ENCODE measurements at places on chromosomes 6 and 20.
A peak's percentile ranks its signal among the peaks of the same experiment; 100 is the strongest.

DNA sequence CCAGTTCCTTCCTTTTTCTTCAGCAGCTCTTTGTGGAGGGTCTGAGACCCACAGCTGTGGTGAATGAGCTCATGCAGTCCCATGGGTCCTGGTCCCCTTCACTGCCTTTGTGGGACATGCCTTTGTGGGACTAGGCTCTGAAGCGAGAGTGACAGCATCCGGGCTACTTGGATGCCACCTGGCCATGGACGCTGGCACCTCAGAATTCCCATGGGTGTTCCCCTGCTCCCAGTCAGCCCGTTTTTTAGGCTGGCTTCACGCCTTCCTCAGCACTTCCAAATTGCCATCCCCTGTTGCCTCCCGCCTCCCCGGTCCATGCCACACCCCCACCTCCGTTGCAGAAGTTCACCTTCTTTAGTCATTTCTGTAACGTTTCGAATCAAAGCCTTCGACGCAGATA, 45.1 kb downstream of the RAMACL start:
- DNase-seq, result no peak

DNA sequence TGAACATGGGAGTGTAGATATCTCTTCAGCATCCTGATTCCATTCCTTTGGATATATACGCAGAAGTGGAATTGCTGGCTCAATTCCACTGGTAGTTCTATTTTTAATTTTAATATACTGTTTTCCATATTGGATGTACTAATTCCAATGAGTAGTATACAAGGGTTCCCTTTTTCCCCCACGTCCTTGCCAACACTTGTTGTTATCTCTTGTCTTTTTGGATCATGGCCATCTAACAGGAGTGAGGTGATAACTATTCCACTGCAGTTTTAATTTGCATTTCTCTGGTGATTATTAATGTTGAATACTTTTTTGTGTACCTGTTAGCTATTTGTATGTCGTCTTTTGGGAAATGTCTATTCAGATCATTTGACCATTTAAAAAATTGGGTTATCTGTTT, 91.5 kb downstream of the ZFAND3 start:
- DNase-seq, result no peak

- DNase-seq, result no peak
These were observed 340.2 kb downstream of the ARHGAP18 start for GRCh38 chr6:129369737-129370136.

DNA sequence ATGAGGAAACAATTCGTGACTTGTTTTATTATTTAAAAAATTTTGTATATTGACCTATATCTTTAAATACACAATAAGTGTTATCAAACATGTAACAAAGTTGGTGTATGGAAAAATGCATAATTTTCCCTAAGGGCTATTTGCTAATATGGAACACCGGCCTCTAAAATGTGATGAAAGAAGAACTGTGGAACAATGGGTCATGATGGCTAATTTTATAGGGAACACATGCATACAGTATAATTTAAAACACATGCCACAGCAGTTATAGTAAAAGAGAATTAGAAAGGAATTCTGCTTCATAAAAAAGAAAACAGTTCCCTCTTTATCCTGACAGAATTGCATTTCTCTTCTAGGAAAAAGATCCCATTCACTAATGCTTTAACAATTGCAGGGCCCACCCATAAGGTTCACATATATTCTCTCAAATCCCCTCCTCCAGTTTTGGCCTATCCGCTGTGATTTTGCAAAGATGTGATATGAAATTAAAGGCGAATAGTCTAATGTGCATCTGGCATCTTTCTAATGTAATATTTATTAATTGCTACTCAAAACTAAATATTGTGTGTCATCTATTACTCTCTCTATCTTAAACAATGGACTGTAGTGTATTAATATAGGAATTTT, 628.1 kb upstream of the CITED2 start:
- DNase-seq, result no peak

GRCh38 chr6:125841356-125842090, 50.8 kb downstream of the NCOA7 start:
- no peak for DNase-seq

GRCh38 chr6:61886608-61887259, 399.3 kb downstream of the KHDRBS2 start:
- no peak for DNase-seq

- DNase-seq, result peak; percentile 89
These were observed at the start of gene PLCB1 for GRCh38 chr20:8131598-8132483. PLCB1 (plus strand) TSS chr20:8132266; CDS start chr20:8132652, 386 bp downstream.

- no peak for DNase-seq
These were observed 85.4 kb downstream of the CBFA2T2 start for GRCh38 chr20:33575282-33575681.

DNA sequence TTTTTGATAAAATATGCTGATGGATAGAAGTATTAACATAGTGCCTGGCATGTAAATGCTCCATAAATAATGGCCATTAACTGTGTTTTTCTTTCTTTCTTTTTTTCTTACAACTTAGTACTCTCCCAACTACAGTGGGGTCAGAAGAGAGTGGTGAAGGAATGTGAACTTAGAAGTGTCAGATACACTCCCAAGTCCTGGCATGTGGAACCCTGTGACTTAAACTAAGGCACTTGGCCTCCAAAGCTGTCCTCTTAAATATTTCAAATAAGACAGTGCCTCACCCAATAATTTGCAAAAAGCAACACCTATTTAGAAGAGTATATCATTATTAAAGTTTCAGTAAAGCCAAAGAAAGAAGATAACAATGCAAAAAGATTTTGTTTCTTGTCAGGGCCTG, 129.1 kb upstream of the NUP153 start:
- DNase-seq, result no peak

DNA sequence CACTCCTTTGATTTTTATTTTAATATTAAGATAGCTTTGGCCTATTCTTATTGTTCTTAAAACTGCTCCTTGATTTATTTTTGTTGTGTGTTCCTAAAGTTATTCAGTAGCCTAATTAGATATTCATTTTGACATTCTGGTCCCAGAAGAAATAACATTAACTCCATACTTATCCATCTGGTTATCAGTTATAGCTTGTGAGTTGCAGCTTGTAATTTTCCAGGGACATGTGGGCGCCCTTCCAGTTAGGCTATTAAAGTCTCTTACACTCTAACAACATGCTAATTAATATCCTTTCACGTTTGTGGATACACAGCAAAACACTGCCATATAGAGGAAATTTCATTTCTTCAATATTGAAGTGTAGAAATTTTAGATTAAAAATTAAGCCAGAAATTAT, 987.5 kb downstream of the HACE1 start:
- DNase-seq, result no peak

- no peak for DNase-seq
These were observed 142.3 kb upstream of the TENT5A start for GRCh38 chr6:81894788-81895271.

DNA sequence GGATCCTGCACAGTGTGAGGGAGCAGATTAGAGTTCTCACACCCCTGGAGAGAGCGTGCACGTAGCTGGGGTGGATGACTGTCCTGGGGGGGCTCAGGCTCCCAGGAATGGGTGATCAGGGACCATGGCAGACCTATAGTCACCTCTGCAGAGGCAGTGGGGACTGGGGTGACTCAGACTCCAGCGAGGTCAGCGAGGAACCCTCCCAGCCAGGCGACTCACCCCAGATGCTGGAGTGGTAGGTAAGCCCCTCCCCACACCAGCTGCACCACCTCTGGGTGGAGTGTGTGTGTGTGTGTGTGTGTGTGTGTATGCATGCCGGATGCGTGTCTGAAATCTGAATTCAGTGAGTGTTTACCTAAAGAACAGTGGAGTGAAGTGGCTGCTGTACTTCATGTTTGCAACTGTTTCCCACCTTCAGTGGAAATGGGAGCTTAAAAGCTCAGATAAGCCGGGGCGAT, 17.4 kb upstream of the GTSF1L start:
- no peak for DNase-seq

DNA sequence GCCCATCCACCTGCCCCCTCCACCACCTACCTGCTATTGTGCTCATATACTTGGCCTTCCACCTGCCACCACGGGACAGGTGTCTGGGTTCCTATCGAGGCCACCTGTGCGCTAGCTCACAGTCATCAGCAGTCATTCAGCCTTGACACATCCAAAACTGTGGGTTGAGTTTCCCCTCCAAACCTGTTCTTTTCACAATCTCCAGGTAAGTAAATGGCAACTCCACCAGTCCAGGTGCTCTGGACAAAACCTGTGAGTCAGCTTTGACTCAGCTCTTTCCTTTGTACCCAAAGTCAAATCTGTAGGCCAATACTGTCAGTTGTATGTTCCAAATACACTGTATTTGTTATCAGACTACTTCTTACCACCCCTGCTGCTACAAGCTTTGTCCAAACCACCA, 52.6 kb downstream of the SPTLC3 start:
- no peak for DNase-seq

GRCh38 chr6:74879234-74879633, 326.6 kb downstream of the COL12A1 start:
- DNase-seq, result no peak

GRCh38 chr6:42450477-42451332, 1.0 kb downstream of the TRERF1 start:
- DNase-seq, result no peak

- DNase-seq, result no peak
These were observed 84.5 kb downstream of the PLCB1 start for GRCh38 chr20:8216375-8217200.

- DNase-seq, result no peak
These were observed 53.6 kb downstream of the CDC40 start for GRCh38 chr6:110233770-110234374.

DNA sequence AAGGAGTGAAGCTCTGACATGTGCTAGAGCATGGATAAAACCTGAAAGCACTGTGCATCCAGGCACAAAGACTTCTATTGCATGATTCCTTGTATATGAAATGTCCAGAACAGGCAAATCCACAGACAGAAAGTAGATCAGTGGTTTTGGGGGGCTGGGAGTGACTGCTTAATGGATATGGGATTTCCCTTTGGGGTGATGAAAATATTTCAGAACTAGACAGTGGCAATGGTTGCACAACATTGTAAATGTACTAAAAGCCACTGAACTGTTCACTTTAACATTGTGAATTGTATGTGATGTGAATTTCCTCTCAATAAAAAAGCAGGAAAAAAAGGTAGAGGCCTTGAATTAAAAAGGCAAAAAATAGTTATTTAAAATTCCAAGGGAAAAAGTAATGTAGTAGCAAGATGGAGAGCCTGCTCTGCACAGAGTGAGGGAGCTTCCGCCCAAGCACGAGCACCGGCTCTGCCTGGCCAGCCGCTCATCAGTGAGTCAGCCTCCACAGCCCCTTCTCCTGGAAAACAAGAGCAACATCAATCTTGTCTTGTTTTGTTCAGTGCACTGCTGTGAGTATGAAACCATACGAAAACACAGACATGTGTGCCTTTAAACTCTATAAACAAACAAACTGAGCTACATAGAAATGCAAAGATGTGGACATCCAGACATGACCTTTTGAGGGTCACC, 74.6 kb upstream of the THBS2 start:
- no peak for DNase-seq

GRCh38 chr20:12970372-12970821, 38.4 kb upstream of the SPTLC3 start:
- DNase-seq, result peak; percentile 57

DNA sequence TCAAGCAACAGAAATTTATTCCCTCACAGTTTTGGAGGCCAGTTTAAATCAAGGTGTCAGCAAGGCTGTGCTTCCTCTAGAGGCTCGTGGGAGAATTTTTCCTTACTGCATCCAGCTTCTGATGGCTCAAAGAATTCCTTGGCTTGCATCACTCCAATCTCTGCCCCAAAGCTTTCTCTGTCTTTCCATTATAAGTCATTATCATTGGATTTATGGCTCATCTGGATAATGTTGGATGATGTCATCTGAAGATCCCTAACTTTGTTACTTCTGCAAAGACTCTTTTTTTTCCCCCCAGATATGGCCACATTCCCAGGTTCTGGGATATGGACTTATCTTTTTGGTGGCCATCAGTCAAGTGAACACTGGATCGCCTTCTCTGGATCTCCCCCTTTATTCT, 146.3 kb upstream of the B3GAT2 start:
- DNase-seq, result no peak

- no peak for DNase-seq
These were observed 197.6 kb upstream of the ARID1B start for GRCh38 chr6:156579564-156579963.

DNA sequence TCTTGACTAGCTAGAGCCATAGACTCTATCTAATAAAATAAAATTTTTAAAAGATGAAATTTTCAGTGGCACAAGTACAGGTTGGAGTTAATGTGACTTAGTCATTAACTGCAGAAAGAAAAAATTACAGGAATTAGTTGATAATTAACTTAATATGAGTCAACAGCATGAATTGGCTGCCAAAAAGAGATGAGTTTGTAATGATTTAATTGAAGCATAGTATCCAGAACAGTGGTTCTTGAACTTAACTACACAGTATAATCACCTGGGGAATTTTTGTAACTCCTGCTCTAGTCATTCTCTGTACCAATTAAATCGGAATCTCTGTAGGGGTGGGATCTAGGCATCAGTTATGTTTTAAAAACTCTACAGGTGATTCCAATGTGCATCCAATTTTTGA, 46.3 kb upstream of the HMGN3 start:
- DNase-seq, result no peak

DNA sequence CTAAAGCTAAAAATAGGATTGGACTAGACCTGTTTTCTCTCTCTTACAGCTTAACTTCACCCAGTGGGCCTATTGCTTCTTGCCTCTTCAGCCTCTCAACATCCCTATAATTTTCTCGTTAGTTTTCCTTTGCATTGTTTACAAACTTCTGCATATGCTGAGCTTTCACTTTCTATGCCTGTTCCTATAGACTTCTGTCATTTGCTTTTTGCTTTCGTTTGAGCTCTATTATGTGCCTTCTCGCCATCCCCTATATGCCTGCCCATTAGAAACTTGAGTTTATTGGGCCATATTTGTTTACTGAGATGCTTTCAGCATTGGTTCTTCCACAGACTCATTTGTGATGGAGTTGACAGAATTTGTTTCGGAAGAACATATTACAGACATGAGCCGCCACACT, 40.9 kb downstream of the NCOA7 start:
- DNase-seq, result no peak

DNA sequence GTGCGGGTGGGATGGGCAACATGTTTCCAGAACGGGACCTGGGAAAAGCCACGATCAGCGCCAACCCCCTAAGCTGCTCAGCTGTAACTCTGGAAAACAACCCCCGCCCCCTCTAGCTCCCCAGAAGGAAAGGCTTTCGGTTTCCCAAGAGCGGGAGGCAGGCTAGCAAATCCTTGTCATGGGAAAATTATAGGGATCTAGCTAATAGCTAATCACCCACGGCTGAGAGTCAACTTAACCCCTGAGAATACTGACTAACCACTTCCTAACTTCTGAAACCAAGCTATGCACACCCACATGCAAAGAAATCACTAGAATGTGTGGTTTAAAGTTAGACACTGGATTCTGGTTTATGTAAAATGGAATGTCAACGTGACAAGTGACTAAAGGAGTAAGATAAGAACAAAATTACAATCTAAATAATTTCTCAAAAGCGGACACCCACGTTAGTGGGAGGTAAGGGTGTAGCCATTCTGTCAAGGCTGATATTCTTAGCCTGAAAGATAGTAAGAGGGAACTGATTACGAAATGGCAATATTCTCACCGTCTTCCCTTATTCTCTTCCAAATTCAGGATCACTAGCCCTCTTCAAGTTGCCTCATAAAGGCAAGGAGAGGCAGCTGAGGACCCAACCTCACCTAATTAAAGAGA, 20.1 kb downstream of the JAG1 start:
- DNase-seq, result no peak

All from kidney capillary endothelial cell (primary cell).